Renal cortex interstitium (tissue), 15 donors: ENCODE measurements at places on chromosomes 1 and 21.

DNA sequence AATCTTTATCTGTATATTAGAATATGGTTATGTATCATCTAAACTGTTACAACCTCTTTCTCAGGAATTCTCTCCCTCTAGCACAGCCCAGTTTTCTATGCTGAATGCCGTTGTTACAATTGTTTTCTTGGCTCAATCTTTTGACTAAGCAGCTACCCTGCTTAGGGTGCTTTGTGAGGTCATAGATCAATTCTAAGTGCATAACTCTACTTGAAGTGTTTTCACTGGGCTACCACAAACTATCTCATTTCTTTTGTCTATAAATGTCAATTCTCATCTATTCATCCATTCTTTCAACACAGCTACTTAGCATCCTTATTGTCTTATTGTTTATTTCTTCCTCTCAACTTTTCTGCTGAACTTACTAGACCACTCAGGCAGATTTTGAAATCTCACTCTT is 77.1 kb downstream of the CEP350 start:
- no peak for DNase-seq

DNA sequence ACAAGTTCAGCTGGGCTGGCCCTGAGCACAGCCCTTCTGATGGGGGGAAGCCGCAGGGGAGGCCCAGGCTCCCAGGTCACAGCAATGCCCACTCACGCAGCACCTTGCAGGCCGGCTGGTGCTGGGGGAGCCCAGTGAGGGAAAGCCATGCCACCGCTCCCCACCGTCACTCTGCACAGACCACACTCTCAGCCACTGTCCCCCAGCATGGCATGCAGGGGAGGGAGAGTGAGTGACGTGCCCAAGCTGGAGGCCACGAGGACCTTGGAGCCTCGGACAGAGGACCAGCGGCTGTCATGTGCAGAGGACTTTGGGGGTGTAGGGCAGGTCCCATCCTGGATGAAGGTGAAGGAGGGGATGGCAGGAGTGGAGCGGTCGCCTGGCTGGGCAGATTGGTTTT is 25.1 kb downstream of the SLC45A1 start:
- no peak for DNase-seq

- DNase-seq = no peak
These were observed 1160.8 kb upstream of the B3GALT2 start for GRCh38 chr1:194347200-194347599.

DNA sequence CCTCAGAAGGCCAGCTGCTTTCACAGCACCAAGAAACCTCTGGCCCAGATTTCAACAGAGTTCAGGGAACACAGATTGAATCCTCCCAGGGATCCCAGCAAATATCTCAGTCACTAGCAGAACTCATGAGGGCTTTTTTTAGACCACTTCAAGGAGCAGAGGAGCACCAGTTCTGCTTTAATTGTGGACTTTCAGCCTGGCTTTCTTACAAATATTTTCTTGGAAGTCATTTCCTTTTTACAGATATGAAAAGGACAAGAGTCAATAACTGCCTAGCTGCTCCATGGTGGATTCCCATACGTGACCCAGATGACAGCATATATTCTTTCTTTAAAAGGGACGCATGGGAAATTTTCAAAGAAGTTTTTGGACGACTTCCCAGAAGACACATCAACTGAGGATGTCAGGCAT is 6.4 kb upstream of the LRRC8B start:
- no peak for DNase-seq

DNA sequence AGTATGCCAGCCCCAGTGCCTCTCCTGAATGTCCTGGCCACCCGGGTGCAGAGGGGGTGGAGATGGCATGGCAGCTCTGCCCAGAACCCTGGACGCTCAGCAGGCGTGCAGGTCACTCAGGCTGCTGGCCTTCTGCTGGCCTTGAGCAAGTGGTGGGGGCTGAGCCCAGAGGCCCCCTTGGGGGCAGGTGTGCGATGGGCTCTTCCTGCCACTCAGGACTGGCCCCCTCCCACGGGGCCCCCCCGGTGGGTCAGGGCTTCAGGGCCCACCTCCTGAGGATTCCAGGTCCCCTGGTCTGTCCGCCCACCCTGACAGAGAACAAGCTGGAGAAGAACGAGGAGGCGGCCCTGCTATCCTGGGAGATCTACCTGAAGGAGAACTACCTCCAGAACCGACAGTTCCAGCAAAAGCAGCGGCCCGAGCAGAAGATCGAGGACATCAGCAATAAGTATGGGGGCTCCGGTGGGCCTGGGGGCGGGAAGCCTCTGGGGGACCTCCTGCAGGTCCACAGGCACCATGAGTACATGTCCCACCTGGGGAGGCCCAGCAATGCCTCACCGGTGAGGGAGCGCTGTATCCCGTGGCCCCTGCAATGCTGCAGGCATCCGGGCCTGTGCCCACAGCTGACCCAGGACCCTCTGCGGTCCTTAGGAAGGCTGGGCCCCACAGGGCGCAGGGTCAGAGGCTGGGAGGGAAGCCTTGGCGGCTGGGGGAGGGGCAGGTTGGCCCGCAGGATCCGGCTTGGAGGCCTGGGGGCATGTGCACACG is 37.0 kb upstream of the LRRC3 start:
- no peak for DNase-seq

GRCh38 chr1:24315391-24315790 is 3.8 kb upstream of the GRHL3 start:
- no peak for DNase-seq

DNA sequence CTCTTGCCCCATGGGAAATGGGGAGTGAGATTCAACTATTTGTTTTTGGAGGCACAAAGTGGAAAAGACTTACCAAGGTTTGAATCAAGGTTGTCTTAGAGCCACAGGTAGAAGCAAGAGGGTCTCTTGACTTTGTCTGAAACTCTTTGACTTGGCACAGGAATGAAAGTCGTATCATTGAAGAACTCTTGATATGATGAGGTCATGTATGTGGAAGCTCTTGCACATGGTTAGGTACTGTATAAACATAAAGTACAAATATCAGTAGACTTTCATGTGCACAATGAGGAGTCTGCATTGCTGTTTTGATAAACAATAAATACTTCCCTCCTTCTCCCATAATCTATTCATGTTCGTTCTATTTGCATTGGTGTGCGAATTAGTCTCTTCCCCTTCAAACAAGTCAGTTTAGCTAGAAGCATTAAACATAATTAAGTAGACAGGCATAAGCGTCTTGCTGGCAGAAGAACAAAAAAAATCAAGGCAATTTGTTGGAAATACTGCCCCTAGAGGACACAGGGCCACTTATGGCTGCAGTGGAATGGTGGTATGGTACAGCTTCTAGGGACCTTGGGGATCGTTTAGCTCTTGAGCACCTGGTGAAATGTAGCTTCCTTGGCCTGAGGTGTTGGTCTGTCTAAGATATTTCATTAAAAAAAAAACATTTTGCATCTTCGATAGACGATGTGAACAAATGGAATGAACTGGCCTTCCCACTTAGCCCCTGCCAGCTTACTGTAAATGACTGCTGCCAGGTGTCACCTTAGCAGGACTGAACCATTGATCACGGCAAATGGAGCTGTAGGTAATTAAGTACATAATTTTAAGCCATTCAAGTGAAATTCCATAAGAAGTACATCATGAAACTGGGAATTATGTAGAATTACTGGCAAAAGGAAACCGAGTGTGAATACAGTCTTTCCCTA is 218.0 kb upstream of the GALNT2 start:
- no peak for DNase-seq

GRCh38 chr1:177596485-177596884 is 373.4 kb downstream of the SEC16B start:
- no peak for DNase-seq
